CD8-positive, alpha-beta T cell (primary cell): ENCODE measurements at places on chromosomes 1 and 21.

DNA sequence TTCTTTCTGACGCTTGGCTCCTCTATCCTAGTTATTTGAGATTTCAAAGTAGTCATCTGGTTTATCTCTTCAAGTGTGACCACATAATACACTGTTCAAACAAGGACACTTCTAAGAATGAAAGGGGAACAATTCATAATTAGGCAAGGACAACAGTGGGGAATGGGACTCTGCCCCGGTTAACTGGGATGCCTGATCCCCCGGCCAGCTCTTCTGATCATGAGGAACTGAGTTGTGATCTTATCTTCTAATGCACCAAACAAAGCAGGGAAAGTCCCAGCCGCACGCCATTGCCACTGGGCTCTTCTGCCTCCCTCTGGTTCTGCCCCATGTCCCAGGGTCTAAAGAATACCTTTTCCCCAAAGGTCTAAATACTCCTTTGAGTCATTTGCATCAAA is 158.2 kb upstream of the IRF2BP2 start:
- DNase-seq, result no peak

DNA sequence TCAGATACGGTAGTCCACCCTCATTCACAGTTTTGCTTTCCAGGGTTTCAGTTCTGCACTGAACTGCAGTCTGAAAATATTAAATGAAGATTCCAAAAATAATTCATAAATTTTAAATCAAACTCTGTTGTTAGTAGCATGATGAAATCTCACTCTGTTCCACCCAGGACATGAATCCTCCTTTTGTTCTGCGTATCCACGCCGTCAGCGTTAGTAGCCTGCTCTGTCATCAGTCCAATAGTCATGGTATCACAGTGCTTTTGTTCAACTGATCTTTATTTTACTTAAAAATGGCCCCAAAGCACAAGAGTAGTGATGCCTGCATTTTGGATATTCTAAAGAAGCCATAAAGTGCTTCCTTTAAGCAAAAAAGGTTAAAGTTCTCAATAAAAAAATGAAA is 23.9 kb downstream of the CHD1L start:
- DNase-seq, result no peak

DNA sequence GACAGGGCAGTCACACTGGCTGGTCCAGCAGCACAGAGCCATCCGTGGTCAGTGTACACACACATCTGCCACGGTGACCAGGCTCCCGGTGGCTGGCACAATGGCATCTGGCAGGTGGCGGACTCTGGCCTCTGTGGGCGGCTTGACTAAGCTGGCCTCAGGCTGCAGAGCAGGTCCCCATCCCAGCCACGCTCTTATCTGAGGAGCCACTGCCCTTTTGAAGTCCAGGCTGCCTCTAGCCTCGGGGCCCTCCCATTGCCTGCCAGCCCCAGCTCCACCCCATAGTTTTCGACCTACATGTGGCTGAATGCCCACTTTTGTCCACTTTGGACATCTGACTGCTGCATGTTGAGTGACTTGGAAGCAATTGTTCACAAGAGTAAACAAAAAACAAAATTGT is 29.9 kb upstream of the EDN2 start:
- DNase-seq, result no peak

DNA sequence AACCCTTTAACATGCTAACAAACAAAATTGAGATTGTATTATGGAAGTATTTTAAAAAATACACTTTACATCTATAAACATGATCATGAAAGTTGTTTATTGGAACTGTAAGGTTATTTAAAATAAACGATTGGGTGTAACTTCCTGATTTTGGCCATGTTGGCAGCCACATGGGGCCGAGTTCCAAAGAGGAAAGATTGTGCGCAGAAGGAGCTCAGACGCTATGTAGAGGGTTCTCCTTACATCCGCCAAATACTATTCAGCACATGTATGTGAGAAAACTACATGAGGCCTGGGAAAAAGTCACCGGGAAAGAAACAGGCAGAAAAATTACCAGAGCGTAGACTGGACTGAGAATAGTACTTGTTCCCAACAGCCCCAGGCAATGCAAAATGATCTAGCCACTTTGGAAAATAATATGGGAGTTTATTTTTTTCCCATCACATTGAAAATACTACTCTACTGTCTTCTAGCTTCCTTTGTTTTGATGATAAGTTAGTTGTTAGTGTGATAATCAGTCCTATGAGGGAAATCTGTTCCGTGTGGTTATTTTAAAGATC is 35.7 kb upstream of the B3GALT2 start:
- DNase-seq, result no peak

DNA sequence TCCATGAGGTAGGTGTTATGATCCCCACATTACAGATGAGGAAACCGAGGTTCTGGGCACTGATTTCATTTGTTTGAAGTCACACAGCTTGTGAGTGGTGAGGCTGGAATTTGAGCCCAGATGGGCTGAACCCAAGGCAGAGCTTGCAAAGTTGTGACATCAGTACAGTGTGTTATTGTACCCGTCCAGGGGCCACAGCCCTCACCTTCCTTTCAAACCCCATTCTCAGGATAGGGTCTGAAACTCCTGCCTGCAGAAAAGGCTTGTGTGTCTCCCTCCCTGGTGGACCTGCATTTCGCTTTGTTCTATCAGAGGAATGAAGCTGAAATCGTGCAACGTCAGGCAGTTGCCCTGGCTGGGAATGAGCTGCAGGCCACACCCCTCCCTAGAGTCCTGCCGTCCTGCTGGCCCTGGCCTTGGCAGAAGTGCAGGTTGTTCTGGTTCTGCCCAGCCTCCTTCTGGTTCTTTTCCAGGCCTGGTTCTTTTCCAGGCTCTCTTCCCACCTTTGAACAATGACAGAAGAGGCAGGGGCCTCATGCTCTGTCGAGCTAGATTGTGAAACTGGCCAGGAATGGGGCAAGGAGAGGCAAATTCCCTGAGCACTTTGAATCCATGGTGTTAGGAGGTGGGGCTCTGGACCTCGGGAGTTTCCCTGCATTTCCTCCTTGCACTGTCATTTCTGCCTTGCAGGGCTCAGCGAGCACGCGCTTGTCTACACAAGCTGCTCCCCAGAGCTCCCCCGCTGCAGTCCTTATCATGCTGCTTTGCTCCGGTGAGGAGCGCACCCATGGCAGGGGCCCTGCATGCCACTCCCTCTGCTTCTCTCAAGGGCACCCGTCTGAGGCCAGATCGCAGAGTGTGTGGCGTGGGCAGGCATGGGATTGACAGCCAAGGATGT is 8.2 kb upstream of the MYOM3 start:
- no peak for DNase-seq

- DNase-seq, result no peak
These were observed 1.9 kb upstream of the MFN2 start for GRCh38 chr1:11978301-11978700.

- DNase-seq, result no peak
These were observed 14.5 kb downstream of the ZNF697 start for GRCh38 chr1:119633575-119633974.

GRCh38 chr1:182428043-182428442 is 21.9 kb upstream of the RGSL1 start:
- no peak for DNase-seq

GRCh38 chr21:20639026-20639425 is 359.2 kb upstream of the NCAM2 start:
- no peak for DNase-seq
